NCI-H446 (cell line): ENCODE measurements at places on chromosomes 1 and 21.
A peak's percentile ranks its signal among the peaks of the same experiment; 100 is the strongest.

DNA sequence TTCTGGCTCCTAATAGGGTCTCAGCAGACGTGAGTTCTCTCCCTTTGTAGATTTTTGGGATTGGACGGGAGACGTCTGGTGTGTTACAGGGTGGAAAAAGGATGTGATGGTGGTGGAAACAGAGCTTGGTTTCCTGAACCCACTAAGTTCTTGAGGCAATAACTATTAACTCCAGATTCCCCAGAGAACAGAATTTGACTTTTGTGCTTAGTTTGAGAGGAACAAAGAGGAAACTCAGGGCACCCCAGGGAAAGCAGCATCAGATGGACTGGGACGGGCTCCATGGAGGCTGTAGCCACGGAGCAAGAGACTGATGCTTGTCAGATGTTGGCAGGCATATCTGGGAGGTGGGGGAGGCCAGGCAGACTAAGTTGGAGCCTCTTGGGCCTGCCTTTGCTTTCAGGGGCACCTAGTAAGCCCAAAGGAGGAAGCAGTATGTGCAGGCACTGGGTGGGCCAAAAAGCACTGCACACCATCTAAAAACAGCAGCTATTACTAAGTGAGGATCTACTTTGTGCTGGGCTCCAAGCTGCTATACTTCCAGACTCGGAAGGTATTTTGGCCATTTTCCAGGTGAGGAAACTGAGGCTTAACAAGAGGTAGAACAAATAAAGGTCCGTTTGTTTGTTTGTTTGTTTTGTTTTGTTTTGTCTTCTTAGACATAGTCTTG lies 66.9 kb downstream of the EPHB2 start:
- peak; percentile 14 for DNase-seq

GRCh38 chr1:243731301-243731891 lies 118.6 kb downstream of the AKT3 start:
- peak; percentile 62 for DNase-seq

DNA sequence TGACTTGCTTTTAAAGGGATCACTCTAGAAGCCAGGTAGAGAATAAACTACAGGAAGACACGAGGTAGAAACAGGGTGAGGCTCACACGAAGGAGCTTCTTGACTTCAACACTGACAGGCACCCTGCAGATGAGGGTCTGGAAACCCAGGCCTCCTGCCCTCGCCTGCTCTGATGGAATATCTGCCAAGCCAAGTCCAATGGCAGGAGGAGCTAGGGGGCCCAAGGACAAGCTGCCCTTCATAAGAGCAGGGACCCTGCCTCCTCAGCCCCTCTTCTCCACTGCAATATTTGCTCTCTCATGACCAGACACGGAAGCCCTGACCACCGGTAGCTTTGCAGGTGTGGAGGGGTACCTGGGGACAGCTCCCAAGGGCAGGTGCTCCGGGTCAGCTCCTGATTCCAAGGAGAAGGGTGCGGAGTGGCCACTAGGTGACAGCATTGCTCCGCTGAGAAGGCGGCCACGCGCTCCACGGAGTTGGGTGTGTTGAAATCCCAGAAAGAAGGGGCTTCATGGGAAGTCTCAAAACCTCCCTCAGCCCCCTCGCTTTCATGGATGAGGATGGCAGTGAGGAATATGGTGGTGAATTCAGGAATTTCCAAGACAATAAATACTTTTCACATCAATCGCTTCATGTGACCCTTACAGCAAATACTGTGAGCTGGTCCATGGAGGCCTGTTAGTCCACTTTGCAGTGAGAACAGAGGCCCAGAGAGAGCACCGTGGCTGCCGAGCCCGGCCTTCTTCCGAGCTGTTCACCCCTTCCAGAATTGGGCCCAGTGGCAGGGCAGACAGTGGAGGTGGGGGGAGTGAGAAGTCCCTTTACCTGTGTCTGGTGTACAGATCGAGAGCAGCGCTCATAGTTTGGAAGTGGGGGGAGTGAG lies 33.2 kb upstream of the PAX7 start:
- peak; percentile 23 for DNase-seq

- no peak for DNase-seq
Observed at GRCh38 chr1:45923343-45923742, 119.9 kb downstream of the MAST2 start.

- no peak for DNase-seq
Observed at GRCh38 chr1:226988334-226988666, 48.2 kb downstream of the COQ8A start.

DNA sequence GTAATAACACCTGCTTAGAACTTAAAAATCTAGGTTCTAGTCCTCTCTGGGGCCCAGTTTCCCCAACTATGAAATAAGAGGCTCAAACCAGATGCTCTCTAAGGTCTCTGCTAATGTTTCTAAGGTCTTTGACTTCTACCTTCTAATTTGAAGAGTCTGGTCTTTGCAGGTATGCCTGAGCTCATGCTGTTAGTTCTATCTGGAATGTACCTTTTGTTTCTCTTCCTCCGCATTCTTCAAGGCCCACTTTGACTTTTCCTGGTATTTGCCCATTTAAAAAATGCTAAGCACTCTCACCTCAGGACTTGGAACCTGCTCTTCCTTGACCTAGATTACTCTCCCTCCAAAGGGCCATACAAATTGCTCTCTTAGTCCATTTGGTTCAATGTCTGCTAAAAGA lies 13.5 kb downstream of the SLC35D1 start:
- no peak for DNase-seq

GRCh38 chr1:165174491-165174890 lies 182.0 kb downstream of the LMX1A start:
- no peak for DNase-seq

DNA sequence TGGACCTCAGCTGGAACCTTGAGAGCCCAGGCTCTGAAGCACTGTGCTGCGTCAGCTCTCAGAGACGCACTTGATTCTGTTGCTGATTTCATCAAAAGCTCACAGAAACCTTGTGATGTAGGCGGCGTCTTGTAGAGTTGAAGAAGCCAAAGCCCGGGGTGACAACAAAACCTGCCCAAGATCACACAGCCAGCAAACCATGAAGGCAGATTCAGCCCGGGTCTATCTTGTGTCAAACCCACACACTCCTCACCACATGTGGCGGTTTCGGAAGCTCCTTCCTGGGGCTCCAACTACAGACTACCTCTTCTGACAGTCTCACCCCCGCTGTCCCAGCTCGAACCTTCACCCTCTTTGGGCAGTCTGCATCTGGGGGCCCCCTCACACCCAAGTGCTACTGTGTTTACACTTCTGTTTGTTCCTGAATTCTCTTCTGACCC lies 50.4 kb downstream of the TENT5C start:
- no peak for DNase-seq
